ENCODE measurements at places on chromosomes 2 and 18.

GRCh38 chr18:70464343-70465114, 175.7 kb downstream of the SOCS6 start:
- DNase-seq, result peak; percentile 77

- no peak for DNase-seq
Observed at GRCh38 chr2:40430776-40431599, 20.9 kb downstream of the SLC8A1 start.

GRCh38 chr18:79571211-79572092, 108.2 kb upstream of the CTDP1 start:
- no peak for DNase-seq

- DNase-seq, result no peak
Observed at GRCh38 chr2:120203251-120204021, 19.8 kb downstream of the TMEM185B start.

DNA sequence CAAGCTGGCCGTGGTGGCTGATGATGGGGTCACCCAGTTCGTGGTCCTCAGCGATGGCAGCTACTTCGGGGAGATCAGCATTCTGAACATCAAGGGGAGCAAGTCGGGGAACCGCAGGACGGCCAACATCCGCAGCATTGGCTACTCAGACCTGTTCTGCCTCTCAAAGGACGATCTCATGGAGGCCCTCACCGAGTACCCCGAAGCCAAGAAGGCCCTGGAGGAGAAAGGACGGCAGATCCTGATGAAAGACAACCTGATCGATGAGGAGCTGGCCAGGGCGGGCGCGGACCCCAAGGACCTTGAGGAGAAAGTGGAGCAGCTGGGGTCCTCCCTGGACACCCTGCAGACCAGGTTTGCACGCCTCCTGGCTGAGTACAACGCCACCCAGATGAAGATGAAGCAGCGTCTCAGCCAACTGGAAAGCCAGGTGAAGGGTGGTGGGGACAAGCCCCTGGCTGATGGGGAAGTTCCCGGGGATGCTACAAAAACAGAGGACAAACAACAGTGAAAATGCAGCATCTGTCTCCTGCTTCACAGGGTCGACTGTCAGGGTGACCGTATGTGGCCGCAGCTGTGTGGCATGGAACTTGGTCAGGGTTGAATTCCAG, 47.8 kb upstream of the INPP4A start:
- DNase-seq, result no peak

- peak; percentile 47 for DNase-seq
Observed at GRCh38 chr2:186695081-186695756, 1.4 kb downstream of the FAM171B start.

GRCh38 chr18:24011123-24011917, 3.2 kb upstream of the TTC39C start:
- DNase-seq, result no peak

GRCh38 chr2:138390316-138390945, 111.1 kb upstream of the SPOPL start:
- DNase-seq, result no peak

GRCh38 chr2:135149251-135149650, 97.2 kb downstream of the RAB3GAP1 start:
- DNase-seq, result no peak

DNA sequence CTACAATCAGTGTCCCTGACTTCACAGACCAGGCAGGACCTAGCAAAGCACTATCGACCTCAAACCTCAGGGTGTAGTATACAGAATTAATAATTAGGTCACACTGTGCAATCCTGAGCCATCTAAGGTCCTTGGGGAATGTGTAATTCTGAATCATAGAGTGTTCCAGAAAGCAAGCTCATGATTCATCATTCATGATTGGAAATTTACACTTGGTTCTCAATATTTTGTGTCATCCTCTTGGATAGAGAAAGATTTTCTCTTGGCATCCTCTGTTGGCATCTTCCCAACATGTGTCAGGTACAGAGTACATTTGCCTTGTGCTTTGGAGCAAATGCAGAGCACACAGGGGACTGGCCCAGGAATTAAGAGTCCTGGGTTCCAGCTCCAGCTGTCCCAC, 245.0 kb upstream of the NT5C1B start:
- peak; percentile 5 for DNase-seq

Data from cerebellum (tissue), 4 donors.